Upper lobe of right lung (tissue), 1 donor: ENCODE measurements at places on chromosomes 2 and 18. TPM values are rescaled to one million over a fixed set of nuclear protein-coding genes. Genes with fewer than 3 reads are reported as not detected.

- H3K4me1 ChIP-seq: peaks cover 16% of the 10 kb centered on the region
- H3K27ac ChIP-seq: no peak overlapping the region
- no peak for DNase-seq
- H3K27me3 ChIP-seq: no peaks in the 10 kb centered on the region
These were observed 21.4 kb downstream of the KIF3C start for GRCh38 chr2:25960920-25961319.

DNA sequence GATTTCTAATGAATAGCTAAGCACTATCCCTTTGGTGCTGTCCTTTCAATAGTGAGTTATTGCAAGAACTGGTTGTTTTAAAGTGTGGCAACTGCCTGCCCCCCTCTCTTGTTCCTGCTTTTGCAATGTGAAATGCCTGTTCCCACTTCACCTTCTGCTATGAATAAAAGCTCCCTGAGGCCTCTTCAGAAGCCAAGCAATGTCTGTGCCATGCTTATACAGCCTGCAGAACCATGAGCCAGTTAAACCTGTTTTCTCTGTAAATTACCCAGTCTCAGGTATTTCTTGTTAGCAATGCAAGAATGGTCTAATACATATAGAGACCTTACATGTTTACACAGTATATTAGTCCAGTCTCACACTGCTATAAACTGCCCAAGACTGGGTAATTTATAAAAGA, 15.0 kb upstream of the METTL21A start:
- no peak for DNase-seq
- no peak overlapping the region for H3K4me3 ChIP-seq
- no peak overlapping the region for H3K27ac ChIP-seq
- H3K36me3 ChIP-seq: no peaks in the 10 kb centered on the region

DNA sequence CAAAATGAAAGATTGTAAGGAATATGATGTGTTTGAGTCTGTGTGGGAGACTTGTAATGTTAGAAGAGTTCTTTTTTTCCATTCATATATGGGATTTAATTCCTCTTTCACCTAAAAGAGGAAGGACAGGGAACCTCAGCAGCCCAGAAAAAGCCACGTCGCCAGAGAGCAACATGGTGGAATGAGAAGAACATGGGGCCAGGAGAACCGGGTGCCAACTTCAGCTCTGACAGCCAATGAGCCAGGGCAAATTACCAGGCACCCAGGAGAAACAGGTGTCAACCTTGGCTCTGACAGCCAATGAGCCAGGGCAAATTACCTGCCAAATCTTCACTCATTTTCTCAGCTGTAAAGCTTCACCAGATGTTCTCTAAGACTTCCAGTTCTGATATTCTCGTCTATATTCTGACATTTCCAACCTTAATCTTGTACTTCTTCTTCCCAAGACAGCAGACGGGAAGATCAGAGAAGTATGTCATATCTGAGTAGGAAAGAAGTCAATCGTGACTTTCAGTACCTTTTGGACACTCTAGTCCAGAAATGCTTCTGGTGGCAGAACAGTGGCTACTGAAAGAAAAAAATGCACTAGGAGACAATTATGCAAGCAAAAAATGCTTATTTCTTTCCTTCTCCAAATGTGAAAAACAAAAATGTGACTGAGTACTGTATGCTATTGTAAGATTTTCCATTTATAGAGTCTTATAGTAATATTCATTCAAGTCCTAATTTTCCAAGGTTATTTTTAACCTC, 79.2 kb upstream of the COL5A2 start:
- no peak overlapping the region for H3K27ac ChIP-seq
- no peak overlapping the region for H3K4me3 ChIP-seq
- no peak for DNase-seq
- no peaks in the 10 kb centered on the region for H3K4me1 ChIP-seq
- H3K36me3 ChIP-seq: no peaks in the 10 kb centered on the region
- no peaks in the 10 kb centered on the region for H3K27me3 ChIP-seq

DNA sequence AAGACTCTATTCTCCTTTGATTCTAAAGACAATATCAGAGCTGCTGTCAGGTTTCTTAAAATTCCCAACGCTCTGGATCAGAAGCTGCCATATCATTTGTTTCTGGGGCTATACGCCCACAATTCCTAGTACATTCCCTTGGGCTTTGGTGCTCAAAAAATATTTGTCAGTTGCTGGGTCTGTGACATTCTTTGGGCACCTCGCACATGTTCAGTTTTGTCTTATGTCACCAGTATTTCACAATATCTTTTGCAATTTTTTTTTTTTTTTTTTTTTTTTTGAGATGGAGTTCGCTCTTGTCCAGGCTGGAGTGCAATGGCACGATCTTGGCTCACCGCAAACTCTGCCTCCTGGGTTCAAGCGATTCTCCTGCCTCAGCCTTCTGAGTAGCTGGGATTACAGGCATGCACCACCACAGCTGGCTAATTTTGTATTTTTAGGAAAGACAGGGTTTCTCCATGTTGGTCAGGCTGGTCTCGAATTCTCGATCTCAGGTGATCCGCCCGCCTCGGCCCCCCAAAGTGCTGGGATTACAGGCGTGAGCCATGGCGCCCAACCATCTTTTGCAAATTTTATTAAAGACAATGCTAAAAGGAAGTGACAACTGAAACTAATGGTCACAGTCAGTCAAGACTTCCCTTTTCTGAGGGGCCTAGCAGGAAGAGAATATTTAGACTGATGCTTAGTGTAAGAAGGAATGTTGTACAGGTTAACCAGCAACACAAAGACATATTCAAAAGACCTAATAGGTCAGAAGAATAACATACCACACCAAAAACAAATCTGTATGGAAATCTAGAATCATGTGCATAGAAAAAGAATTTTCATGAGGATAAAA, 6.8 kb downstream of the ZNF397 start:
- peaks cover 70% of the 10 kb centered on the region for H3K36me3 ChIP-seq
- H3K4me1 ChIP-seq: no peaks in the 10 kb centered on the region
- H3K27ac ChIP-seq: no peak overlapping the region
- no peak overlapping the region for H3K4me3 ChIP-seq

The KYNU gene
- 34.5 TPM for total RNA-seq

The SLC9A2 gene
- 0.58 TPM for total RNA-seq
